Kasumi-1 (cell line): ENCODE measurements at places on chromosomes 6 and 20.

GRCh38 chr20:62762376-62762775 lies 33.9 kb upstream of the MRGBP start:
- DNase-seq, result no peak

DNA sequence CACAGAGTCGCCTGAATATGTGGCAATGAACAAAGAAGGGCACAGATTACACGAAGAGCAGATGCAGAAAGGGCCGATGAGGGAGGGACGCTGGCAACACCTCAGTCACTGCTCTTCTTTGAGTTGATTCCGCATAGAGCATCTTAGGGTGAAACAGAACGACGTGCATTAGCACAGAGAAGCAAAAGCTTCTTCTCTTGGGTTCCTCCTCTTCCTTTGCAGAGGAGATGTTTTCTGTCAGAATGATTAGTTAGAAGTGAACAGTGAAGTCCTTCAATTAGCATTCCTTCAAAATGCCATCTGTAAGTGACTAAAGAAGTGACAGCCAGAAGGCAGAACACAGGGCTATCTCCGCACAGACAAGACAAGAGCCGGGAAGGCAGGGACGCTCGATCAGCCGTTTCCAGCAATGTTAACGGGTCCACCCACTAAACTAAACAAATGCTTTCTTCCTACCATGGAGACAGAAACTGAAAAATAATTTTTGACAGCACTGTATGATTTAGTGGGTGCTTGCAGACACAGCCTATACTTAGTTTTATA lies 219.8 kb upstream of the AGPAT4 start:
- DNase-seq, result no peak

DNA sequence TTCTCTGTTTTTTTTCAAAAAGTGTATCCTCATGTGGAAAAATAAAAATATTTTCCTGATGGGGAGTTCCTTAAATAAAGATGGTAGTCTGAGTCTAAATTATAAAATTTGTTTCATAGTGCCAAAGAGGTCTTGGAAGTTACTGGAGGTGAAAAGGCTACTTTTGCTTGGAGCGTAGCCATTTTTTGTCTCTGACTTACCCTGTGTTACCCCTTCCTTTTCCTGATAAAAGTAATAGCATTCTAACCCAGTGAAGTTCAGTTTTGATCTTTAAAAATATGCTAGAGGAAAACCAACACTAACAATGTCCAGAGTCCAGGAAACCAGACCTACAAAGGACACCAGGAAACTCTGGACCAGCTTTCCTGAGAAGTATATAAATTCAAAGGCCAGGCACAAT lies 112.2 kb upstream of the FOXO3 start:
- no peak for DNase-seq

- no peak for DNase-seq
These were observed 69.9 kb downstream of the TRERF1 start for GRCh38 chr6:42381850-42382249.

- DNase-seq, result no peak
These were observed 35.9 kb downstream of the MOXD1 start for GRCh38 chr6:132365281-132365907.

- DNase-seq, result peak; percentile 15
These were observed 114.7 kb upstream of the ZNF217 start for GRCh38 chr20:53708129-53708968.

- DNase-seq, result peak; percentile 10
These were observed 198.4 kb upstream of the TENT5A start for GRCh38 chr6:81950877-81951276.

GRCh38 chr20:31968291-31969126 lies 558 bp downstream of the XKR7 start:
- peak; percentile 64 for DNase-seq
